NCI-H2029 (cell line): ENCODE measurements at places on chromosomes 5 and 9.

GRCh38 chr5:89596821-89597220 lies 713.8 kb upstream of the MEF2C start:
- no peak for DNase-seq

DNA sequence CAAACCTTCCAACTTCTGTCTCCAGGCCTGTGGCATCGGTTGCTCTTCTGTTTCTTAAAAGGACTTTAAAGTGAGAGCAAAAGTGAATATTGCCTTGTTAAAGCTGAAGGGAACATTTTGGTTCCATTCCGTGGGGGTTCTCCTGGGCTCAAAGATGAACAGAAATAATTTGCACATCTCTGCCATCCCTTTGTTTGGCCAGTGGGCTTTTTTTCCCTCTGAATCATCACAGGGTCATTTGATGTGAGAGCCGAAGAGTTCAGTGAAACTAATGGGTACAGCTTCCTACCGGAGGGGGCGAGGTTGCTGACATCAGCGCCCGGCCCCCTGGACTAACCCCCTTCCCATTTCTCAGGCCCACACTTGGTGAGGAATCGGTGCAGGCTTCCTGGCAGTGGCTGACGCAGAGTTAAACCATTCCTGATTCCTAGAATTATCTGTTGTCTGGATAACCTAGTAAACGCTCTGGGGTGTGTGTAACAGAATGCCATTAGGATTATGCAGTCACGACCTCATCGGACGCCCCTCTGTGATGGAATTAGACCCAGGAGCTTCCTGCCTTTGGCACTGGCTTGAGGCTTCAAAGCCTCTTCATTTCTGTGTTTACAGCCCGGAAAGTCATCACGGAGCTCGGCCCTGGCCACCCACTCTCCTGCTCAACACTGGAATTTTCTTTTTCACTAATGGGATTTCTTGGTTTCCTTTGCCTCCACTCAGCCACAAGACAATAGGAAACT lies 61.6 kb upstream of the RPL26L1 start:
- no peak for DNase-seq

DNA sequence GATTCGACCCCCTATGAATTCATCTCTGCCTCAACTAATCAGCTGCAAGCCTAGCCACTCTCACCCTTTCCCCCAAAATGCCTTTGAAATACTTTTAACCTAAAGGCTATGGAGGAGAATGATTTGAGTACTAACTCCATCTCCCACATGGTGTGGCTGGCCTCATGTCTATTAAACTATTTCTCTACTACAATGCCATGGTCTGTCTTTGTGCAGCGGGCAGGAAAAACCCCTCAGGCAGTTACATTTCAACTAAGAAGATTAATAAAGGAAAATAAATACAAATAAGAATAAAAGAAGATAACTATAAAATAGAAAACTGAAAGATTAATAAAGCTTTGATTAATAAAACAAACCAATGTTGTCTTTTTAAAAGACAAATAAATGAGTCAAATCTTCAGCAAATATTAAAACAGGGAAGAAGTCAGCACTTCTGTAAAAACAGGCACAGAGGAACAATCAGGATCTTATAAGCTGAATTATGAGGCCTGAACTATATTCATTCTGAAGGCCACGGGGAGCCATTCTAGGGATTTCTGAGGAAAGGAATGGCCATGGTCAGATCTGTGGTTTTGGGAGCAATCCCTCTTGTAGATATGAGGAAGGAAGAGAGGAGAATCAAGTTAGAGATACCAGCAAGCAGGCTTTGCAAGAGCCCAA lies 116.1 kb upstream of the SLC12A2 start:
- no peak for DNase-seq

- DNase-seq: no peak
Observed at GRCh38 chr9:126470241-126470993, 143.3 kb upstream of the LMX1B start.

DNA sequence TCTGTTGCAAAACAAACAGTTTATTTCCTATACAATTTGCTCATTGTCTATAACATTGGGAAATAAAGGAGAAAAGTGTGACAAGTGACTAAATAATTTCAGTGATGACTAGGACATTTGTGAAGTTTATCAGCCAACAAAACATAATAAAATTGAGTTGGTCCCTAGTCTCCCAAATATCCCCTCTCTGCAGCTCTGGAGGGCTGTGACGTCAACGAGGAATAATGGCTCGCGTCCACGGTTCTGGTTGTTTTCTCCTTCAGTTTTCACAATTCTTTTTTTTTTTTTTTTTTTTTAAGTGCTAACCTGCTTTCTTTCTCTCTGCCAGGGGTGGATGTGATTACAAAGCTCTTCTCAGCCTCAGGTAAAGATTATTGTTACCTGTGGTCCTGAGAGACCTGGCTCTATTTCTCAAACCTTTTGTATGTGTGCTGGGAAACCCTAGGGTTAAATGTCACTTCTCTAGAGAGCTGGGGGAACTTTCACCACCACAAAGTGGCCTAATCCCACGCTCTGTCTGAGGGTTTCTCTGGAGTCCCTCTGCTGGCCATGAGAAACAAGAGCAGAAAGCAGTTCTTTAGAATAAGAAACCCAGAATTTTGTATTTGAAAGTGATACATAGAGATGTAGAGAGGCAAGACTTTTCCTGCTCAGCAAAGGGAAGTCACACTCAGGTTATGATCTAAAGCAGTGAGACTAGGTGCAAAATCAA lies 36.2 kb upstream of the ANKRD55 start:
- DNase-seq: no peak

GRCh38 chr5:137129886-137130680 lies 369.0 kb downstream of the SPOCK1 start:
- no peak for DNase-seq

GRCh38 chr5:68404246-68404645 lies 188.7 kb downstream of the PIK3R1 start:
- no peak for DNase-seq

DNA sequence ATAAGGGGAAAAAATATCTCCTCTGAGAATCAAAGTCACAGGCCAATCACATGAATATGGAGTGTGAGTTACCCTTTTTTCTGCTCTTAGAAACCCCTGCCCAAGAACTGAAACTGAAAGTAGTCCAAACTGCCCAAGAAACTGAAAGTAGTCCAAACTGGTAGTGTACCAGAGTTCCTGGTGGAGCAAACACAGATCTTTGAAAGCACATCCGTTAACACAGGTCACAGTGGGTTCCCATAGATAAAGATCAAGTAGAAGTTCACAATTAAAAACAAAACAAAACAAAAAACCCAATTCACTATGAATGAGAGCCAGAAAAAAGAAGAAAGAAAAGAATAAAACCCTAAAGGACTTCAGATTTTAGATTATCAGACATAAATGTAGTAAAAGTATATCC lies 332.4 kb upstream of the EFNA5 start:
- DNase-seq: peak; percentile 6

DNA sequence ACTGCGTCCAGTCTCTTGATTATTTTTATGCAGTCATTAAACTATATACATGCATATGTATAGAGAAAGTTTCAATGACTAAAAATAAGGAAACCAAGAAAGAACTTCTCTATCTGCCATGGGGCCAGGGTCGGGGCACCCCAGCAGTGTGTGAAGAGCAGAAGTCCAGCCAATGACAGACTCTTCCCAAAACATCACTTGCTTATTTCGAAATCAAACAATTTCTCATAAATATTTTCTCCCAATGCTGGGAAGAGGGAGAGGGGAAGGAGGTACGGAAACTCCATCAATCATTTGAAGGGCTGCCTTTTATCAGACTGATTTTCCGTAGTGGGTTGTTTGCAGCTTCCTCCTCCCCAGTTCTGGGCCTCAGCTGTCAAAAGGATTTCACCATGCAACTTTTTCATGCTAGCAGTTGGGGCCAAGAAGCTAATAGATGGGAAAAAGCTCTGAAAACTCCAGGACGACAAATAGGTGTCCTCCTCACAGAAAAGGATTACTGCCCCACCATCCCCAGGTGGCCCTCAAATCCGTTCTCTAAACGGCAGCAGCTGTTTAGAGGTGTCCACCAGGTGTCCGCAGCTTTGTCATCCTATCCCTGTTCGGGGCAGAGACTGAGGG lies 617 bp upstream of the FPGS start:
- no peak for DNase-seq

DNA sequence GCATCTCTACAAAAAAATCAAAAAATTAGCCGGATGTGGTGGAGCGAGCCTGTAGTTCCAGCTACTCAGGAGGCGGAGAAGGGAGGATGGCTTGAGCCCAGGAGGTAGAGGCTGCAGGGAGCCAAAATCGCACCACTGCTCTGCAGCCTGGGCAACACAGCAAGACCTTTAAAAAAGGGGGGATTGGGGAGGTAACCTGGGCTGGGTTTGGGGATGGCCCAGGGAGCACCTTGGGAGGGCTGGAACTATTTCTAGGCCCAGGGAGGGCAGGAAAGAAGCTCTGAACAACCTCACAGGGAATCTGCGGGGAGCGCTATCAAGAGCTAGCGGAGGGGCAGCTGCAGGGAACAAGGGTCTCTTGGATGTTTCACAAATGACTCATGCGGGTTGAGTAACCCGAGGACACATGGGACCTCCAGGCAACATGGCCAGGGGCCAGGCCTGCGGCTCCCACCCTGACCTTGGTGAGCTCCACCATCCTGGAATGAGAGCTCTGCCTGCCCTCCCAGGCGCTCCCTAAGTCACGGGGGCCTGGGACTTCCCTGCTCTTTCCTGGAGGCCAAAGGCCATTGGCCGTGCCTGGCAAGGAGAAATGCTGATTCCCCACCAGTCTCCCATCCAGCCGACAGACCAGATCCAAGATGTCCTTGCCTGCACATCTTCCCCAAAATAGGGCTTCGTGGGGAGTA lies 23.4 kb downstream of the SARDH start:
- DNase-seq: no peak
